ENCODE measurements at places on chromosomes 5 and 9.

DNA sequence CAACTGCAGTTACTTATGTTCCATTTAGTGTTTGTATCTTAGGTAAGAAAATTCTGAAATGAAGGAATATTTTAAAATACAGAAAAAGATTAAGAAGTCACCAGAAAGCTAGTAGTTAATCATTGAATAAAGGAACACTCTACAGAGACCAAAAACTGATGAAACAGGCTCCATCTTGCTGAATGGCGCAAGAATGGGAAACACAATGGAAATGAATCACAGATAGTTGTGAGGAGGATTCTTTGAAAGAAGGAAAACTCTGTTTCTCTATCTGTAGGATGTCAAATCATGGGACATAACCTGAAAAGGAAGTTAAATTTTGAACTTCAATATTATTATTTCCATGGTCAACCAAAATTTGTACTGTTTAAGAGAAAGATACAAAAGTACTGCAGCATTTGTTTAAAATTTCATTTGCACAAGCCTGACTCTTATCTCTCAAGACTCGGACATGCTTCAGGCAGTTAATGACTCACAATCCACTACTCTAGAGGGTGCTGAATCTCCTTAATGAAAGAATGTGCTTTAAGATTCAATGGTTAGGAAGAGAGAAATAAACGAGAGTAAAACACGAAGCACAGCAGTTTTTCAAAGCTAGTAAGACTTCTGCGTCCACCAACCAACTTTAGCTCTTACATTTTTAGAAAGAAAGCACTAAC, 1064.4 kb upstream of the DMAC1 start:
- DNase-seq: no peak

DNA sequence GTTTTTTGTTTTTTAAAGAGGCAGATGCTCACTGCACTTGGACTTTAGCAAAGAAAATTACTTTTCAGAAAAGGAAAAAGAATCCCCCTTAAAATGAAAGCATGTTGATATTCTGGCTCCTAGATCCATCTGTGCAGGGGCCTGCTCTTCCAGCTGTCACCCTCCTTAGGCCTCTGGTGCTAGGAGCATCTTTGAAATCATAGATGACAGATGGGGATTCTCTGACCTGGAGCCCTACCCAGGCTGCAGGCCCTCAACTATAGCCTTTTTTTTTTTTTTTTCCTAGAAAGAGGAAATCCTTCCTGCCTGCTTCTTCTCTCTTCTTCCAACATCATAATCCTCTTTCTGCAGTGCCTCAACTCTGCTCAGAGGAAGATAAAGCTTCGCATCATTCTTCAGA, 16.3 kb upstream of the DCP2 start:
- no peak for DNase-seq

DNA sequence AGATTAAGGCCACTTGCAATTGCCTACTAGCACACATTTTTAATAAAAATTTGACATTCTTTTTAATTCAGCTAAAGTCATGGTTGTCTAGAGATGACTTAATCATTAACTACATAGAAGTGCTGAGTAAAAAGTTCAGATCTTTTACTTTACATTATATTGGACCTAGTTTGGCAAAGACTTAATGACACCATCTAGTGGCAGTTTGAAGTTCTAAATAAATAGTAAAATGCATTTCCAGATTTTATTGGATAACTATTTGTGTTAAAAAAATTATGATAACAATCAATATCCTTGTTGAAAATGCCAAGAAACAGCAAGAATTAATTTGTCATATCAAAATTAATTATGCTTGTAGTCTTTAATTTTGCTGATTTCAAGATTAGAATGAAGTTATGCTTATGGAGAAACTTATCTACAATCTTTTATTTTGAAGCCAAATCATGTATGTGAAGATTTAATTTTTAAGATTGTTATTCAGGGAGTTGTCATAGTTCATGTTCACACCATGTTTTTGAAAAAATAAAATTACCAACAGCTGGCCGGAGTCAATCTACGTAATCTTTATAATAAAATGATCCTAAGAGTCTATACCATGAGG, 69.6 kb upstream of the PJA2 start:
- DNase-seq: peak; percentile 8

DNA sequence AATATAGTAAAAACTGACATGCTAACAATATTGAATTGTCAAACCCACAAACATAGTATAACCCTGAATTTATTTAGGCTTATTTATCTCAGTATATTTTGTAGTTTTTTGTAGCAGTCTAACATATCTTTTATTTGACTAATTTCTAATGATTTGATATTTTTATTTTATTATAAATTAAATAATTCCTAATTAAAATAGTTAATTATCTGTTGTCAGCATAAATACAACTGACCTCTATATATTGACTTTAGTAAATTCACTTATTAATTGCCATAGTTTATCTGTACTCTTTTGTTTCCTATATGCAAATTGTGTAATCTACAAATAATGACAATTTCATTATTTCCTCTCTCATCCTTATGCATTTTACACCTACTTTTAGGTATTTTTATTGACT, 215.1 kb upstream of the KIF2A start:
- DNase-seq: no peak

GRCh38 chr5:164060786-164061355, 555.5 kb downstream of the MAT2B start:
- DNase-seq: no peak

DNA sequence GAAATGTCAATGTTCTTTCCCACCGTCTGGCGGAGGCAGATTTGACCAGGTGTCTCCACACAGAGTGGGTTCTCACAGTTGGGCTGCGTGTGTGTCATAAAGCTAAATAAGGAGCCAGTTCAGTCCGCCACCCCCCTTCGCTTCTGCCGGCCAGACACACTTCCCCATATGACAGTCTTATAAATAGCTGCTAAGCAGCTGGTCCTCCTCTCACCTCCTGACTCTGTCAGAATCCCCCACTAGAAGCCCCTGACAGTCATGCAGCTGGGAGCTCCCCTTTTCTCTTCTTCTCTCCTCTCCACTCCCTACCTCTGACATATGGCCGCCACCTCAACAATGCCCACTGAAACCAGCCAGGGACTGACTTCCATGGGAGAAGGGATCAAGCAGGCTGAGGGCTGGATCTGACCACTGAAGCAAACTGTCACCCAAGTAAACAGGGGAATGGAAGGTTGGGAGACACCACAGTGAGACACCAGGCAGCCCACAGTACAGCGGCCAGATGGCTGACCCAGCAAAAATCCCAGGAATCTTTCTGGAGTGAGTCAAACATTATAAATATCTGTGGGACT, 141.9 kb upstream of the EFNA5 start:
- DNase-seq: no peak

DNA sequence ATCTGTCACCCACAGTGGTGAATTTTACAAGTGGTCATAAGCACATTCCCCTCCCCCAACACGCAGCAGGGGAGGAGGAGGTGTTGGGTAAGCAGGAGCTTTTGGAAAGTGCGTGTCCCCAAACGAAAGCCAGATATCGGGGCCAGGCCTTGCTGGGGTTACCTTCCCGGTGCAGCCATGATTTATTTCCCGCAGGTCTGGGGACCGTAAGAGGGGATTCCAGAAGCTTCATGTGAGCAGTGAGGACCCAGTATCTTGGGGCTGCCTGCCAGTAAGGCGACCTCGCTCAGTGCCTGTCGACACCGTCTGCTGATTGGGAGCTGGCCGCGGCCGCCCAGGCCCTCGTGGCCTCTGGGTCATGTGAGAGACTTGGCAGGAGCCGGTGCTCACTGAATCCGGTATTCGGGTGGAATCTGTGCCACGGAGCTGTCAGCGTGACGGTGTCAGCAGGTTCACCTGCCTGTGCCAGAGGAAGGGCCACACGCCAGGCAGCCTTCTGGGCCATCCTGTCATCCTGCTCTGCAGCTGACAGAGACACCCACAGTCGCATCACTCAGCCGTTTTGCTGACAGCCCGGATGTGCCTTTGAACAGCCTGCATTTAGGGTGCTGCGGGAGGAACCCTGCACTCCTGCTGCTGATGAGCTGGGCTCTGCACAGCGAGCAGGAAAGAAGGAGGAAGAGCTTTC, 37.3 kb downstream of the SEC61B start:
- no peak for DNase-seq

DNA sequence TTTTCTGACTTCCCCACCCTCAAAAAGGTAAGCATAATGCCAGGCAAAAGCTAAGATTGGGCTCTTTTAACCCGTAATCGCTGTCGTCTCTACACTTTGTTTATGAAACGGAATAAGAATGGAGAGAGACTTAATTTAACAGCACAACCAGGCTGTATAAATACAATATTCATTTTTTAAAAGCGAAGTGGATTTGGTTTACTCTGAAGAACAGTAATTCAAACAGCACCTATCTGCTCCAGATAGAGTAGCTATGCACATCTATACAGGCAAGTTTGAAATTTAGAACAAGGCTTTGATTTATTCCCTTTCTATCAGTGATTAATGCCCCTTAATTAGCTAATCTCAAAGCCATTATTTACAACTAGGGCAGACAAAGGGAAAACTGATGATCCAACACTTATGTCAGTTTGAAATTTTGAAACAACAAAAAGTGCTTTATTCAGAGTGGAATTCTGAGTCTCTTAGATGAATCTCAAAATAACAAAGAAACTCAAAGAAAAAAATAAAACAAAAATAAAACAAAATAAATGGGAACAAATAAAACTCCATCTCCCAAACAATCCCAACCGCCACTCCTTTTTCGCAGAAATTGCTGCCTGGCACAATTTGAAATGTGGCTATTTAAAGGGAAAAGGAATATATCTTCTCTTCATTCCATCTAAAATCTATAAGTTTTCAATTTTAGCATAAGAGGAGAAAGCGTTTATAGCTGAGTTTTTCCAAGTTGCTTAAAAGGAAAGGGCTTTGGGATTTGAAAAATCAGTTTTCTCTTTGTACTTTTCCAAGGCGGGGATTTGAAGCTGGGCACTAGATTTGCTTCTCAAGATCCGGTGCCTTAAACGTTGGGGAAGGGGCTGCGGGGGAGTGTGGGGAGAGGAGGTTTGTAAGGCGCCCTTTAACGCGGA, 298.6 kb downstream of the PARP8 start:
- no peak for DNase-seq
